ENCODE measurements at places on chromosomes 2 and 18. TPM values are rescaled to one million over a fixed set of nuclear protein-coding genes. Genes with fewer than 3 reads are reported as not detected.

DNA sequence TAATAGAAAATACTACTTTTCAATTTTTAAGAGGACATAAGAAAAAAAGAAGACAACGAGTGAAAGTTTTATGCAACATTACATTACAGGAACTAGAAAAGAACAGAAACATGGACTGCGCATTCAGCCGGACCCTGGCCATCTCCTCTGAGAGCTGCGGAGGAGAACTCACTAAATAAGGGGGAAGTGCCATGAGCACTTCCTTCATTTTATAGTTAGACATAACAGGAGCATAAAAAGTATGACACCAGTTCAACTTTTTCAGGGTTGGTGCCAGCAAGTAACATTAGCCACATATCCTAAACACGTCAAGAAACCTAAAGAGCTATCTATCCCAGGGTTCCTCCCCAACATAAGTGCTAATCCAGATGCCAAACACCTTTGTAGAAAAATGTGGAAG is 78.0 kb upstream of the SERTAD2 start:
- peak overlapping the region; percentile 68 for H3K27ac ChIP-seq
- DNase-seq, result no peak
- H3K4me1 ChIP-seq, result peaks cover 26% of the 10 kb centered on the region
- H3K4me3 ChIP-seq, result no peak overlapping the region

DNA sequence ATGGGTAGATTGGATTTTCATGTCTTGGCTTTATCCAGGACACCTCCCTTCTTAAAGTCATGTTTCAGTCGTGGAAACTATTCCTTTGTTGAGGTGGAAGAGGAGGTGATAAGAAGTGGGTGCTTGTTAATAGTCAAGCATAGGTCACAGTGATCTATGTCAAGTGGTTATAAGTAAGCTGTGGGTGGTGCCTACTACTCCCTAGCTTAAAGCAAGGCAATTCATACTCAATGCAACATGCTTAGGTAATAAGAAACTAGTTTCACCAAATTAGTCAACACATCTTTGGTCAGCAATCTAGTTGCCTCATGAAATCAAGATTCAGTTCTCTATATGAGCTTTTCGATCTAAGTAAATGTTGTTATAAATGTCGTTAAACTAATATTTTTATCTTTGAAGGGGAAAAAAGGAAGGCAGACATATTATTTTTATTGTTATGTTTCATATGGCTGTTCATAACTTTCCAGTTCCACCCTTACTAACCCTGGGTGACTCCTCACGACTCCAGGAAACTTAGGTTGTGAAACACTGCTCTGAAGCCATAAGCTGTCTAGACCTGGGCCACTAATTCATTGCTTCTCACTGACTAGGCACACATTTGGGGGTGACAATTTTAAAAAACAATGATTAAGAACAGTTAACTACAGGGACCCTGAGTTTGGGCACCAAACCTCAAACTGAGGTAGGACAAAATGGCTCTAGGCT is 5.8 kb upstream of the ABCB11 start:
- no peaks in the 10 kb centered on the region for H3K4me1 ChIP-seq
- DNase-seq, result no peak
- H3K27ac ChIP-seq, result peak overlapping the region; percentile 62
- H3K4me3 ChIP-seq, result no peak overlapping the region
- no peaks in the 10 kb centered on the region for H3K36me3 ChIP-seq
- no peaks in the 10 kb centered on the region for H3K27me3 ChIP-seq

DNA sequence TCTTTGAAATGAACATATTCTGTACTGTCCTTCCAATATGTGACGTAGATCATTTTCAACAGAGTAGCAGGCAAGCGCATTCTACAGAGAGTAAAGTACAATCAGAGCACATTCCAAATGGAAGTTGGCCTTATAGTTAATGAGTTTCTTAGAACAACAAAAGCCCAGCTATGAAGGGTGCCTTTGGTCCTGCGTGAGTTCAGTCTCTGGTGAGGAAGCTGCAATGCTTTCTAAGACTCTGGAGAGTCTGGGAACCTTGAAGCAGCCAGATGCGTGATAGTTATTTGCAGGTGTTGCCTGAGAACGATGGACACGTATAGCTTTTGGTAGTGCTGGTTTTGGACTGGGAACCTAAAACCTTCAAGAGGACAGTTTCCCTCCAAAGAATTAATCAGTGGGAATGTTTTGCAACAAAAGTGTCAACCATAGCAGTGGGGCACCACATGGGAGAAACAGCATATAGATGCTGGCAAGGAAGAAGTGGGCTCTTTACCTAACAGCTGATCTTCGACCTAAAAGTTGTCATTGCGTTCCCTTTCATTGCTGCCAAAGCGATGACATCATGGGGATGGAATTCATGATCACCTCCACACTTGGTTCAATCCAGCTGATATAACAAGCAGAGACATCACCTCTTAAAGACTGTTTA is 9.3 kb upstream of the SNORC start:
- no peaks in the 10 kb centered on the region for H3K4me1 ChIP-seq
- peaks cover 61% of the 10 kb centered on the region for H3K36me3 ChIP-seq
- no peak for DNase-seq
- no peaks in the 10 kb centered on the region for H3K27me3 ChIP-seq
- no peak overlapping the region for H3K4me3 ChIP-seq

GRCh38 chr18:61602836-61603235 is 269.6 kb downstream of the CDH20 start:
- H3K4me3 ChIP-seq, result no peak overlapping the region
- DNase-seq, result no peak
- no peak overlapping the region for H3K27ac ChIP-seq
- H3K36me3 ChIP-seq, result no peaks in the 10 kb centered on the region
- H3K27me3 ChIP-seq, result no peaks in the 10 kb centered on the region
- H3K4me1 ChIP-seq, result peaks cover 34% of the 10 kb centered on the region

DNA sequence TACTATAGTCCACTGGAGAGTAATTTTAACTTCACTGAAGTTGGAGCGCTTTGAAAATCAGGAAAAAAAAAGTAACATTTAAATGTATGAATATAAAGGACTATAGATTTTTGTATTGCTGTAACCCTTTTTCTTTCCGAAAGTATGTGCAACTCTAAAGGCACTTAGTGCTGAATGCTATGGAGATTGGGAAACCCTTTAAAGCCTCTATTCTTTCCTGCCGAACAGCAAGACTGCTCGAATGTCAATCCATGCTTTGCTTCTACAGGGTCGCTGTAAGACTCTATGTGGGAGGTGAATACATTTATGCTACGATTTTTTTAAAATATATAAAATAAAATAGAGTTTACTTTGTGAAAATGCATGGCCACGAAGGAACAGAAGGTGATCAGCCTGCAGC is 825 bp downstream of the GRB14 start:
- peaks cover 17% of the 10 kb centered on the region for H3K4me1 ChIP-seq
- H3K36me3 ChIP-seq, result no peaks in the 10 kb centered on the region
- no peaks in the 10 kb centered on the region for H3K27me3 ChIP-seq
- no peak for DNase-seq

- no peak overlapping the region for H3K4me3 ChIP-seq
- no peaks in the 10 kb centered on the region for H3K36me3 ChIP-seq
- no peaks in the 10 kb centered on the region for H3K4me1 ChIP-seq
- no peak overlapping the region for H3K27ac ChIP-seq
- no peaks in the 10 kb centered on the region for H3K27me3 ChIP-seq
These were observed 729.7 kb upstream of the ID2 start for GRCh38 chr2:7952046-7952745.

GRCh38 chr2:228458364-228458763 is 276.9 kb upstream of the SPHKAP start:
- no peaks in the 10 kb centered on the region for H3K27me3 ChIP-seq
- no peak overlapping the region for H3K27ac ChIP-seq
- DNase-seq, result no peak
- H3K4me3 ChIP-seq, result no peak overlapping the region
- H3K36me3 ChIP-seq, result no peaks in the 10 kb centered on the region
- H3K4me1 ChIP-seq, result no peaks in the 10 kb centered on the region

- H3K27ac ChIP-seq, result peak overlapping the region; percentile 66
- DNase-seq, result no peak
- H3K4me1 ChIP-seq, result peaks cover 10% of the 10 kb centered on the region
- peak overlapping the region; percentile 23 for H3K4me3 ChIP-seq
These were observed 36.9 kb upstream of the KLF11 start for GRCh38 chr2:10006236-10007161.

DNA sequence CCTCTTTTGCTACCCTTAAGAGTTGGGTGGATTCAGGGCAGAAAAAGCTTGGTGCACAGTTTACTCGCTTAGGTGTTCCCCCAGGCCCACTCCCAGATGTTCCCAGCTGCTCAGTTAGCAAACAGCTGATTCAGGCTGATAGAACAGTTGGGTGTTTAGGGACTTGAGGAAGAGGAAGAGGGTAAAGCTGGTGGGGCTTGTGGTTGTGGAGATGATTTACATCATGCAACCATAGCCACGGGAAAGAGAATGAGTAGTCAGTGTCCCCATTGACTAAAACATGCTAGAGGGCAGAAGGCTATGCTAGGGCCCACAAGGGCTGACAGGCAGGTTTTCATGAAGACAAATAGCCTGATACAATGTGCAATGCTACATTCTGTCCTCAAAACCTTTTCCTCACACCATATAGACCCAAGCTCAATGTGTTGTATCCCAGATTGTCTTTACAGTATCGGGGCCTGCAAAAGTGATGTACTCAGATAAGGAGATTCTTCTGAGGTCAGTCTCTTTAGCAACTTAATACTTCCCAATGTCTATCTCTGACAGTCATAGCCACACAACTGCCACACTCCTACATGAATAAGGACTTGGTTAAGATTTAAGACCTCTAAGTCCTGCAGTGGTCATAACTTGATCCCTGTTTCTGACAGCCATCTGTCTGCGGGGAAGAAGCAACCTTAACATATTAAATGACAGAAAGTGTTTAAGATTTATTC is 15.6 kb downstream of the COLEC12 start:
- no peak overlapping the region for H3K4me3 ChIP-seq
- no peaks in the 10 kb centered on the region for H3K27me3 ChIP-seq
- H3K36me3 ChIP-seq, result no peaks in the 10 kb centered on the region
- no peak overlapping the region for H3K27ac ChIP-seq
- no peak for DNase-seq

DNA sequence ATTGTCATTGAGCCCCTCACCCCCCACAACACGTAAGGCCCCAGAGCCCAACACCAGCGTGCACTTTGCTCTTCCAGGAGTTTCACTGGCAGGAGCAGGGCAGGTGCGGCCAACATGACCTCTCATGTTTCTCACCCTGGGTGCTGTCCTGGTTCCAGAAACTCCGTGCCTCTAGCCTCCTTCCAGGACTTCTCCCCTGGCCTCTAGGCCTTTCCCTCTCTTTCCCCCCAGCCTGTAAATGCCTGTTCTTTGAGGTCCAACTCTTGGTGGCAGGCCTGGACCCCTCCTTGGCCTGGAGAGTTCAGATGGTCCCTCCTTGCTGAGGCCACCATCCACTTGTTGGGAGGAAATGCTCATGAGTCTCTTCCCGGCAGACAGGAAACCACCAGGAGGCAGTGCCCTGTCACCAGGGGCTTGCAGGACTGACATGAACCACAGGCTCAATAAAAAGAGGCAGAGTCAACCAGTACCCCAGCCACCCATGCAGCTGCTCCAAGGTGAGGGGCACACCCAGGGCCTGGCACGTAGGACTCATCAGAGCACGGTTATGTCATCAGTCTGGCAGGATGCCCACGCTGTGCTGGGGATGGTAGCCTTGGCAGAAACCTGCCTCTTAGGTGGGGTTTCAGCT is 1.5 kb downstream of the MALL start:
- peak overlapping the region; percentile 97 for H3K27ac ChIP-seq
- H3K27me3 ChIP-seq, result peaks cover 34% of the 10 kb centered on the region
- peaks cover 51% of the 10 kb centered on the region for H3K4me1 ChIP-seq
- peak overlapping the region; percentile 83 for H3K4me3 ChIP-seq
- no peaks in the 10 kb centered on the region for H3K36me3 ChIP-seq
- DNase-seq, result no peak

DNA sequence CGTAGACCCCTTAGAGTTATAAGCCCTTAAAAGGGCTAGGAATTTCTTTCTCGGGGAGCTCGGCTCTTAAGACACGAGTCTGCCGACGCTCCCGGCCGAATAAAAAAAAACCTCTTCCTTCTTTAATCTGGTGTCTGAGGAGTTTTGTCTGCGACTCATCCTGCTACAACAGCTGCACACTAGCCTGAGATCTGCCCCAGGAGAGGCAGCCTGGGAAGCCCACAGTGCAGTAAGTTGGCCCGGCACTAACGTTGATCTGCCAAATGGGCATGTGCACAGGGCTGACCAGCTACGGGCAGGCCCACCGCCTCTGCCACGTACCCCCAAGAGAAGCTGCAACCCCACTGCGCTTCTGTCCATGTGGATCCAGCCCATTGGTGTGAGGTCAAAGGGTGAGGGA is 8.4 kb upstream of the LIMS2 start:
- no peaks in the 10 kb centered on the region for H3K27me3 ChIP-seq
- H3K36me3 ChIP-seq, result no peaks in the 10 kb centered on the region
- peaks cover 7% of the 10 kb centered on the region for H3K4me1 ChIP-seq

DNA sequence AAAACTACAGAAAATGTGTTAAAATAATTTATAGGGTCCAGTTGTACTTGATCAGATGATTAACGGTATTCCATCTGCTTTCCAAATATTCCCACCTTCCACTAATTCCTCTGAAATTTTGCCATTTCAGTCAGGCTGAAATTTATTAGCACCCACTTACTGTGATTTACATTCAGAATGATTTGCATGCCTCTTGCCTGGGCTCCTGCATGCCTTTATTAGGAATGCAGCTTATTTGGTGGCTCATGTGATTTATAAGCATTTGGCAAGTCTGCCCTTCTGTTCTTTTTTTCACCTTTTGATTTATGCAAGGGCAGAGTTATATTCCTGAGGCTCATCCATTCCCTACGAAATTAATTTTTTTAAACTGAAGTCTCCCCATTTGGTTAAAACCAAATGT is 1594.5 kb upstream of the PIK3C3 start:
- no peak overlapping the region for H3K4me3 ChIP-seq
- no peaks in the 10 kb centered on the region for H3K36me3 ChIP-seq
- no peak for DNase-seq

DNA sequence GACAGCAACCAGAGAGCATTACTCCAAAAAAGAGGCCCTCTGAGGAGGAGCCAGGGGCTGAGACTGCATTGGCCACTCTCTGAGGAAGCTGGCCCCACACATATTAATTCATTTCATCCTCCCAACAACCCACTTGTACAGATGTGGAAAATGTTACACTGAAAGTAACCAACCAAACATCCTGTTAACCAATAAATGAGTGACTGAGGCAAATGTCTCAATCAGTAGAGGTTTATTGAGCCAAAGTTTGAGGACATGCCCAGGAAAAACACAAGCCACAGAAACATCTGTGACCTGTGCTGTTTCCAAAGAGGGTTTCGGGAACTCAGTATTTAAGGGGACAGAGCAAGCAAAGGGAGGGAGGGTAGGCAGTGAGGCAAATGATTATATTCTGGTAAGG is 53.0 kb downstream of the SKA1 start:
- H3K27me3 ChIP-seq, result peaks cover 4% of the 10 kb centered on the region
- no peaks in the 10 kb centered on the region for H3K4me1 ChIP-seq
- no peak overlapping the region for H3K27ac ChIP-seq

DNA sequence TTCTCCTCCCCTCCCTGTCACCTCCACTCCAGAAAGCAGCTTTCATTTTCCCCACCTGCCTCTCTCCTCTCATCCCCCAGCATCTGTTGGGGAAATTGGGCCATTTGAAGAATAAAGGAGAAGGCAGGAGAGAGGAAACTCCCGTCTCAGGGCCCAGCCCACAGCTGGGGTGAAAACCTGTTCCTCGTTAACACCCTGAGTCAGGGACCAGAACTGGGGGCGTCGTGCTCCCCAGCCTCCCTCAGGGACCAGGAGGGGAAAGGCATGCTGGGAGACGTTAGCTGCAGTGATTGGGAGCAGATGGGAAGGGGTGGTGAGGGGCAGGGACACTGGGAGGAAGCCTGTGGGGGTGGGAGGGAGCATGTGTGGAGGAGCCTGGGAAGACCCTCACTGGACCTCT is 251.3 kb downstream of the DYSF start:
- H3K27me3 ChIP-seq, result no peaks in the 10 kb centered on the region
- no peak overlapping the region for H3K27ac ChIP-seq
- DNase-seq, result no peak
- peaks cover 15% of the 10 kb centered on the region for H3K4me1 ChIP-seq
- H3K4me3 ChIP-seq, result no peak overlapping the region

Gene ANTXR1
- total RNA-seq, result 11.2 TPM

Gene C2orf92
- 2.5 TPM for total RNA-seq

Gene GPR45
- total RNA-seq, result not detected

Gene GRB14
- total RNA-seq, result not detected

Gene LIMS4
- total RNA-seq, result 0.21 TPM

Measured in esophagus squamous epithelium (tissue), 5 donors.